ENCODE measurements at places on chromosomes 16 and 17.
A peak's percentile ranks its signal among the peaks of the same experiment; 100 is the strongest.

GRCh38 chr17:77419095-77419494, 278.3 kb downstream of the SEC14L1 start:
- no peak for DNase-seq

DNA sequence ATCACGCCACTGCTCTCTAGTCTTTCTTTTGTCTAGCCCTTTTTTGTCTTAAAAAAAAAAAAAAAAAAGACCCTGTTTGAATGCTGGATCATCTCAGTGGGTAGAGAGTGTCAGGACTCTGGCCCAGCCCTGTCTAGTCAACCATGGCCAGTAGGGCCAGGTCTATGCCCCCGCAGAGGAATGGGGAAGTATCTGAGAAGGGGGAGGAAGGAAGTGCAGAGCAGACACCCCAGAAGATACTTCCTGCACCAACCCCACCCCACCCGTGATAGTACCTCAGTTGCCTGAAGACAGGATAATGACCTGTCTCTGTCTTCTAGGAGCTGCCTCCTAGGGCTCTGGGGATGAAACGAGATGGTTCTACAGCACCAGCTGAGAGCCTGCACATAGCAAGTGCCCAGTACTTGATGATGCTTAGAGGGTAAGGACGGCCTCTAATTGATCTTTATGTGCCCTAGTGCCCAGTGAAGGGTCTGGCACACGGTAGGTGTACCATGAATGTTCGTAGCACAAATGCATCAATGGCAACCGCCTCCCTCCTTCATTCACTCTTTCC, 55.4 kb downstream of the ABAT start:
- no peak for DNase-seq

GRCh38 chr17:51653878-51654277, 393.5 kb downstream of the UTP18 start:
- no peak for DNase-seq

- DNase-seq, result no peak
These were observed 274.5 kb downstream of the MRTFB start for GRCh38 chr16:14345512-14346115.

- DNase-seq, result no peak
These were observed 69.8 kb downstream of the KSR1 start for GRCh38 chr17:27525836-27526603.

GRCh38 chr17:34710226-34710625, 130.8 kb downstream of the TMEM132E start:
- DNase-seq, result no peak

- DNase-seq, result no peak
These were observed 26.9 kb downstream of the GPT2 start for GRCh38 chr16:46911038-46911437.

DNA sequence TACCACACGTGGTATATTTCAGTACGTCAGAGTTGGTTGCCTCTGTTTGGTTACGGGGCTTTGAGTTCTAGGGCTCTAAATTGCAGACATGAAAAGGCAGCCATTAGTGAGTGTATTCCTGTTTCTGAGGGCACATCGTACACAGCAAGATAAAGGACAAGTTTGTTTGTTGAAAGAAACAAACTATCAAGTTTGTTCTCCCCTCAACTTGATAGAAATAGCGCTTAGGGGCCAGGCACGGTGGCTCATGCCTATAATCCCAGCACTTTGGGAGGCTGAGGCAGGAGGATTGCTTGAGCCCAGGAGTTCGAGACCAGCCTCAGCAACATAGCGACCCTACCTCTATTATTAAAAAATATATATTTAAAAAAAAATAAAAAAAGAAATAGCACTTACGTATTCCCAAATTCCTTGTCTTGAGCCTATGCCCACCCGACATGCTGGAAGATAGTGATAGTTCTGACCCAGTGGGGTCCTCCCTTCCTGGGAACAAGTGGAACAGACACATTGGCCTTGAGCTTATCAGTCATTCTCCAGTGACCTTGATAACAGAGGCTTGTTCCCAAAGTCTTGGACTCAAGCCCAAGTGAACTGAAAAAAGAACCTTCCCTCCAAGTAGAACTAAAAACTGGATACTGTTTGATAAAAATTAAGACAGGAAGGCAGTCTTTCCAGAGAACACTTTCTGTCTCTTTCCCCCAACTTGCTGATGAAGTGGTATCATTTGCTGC, 139.9 kb upstream of the CACNG3 start:
- DNase-seq, result no peak

GRCh38 chr17:58375256-58375655, 23.3 kb upstream of the SUPT4H1 start:
- no peak for DNase-seq

DNA sequence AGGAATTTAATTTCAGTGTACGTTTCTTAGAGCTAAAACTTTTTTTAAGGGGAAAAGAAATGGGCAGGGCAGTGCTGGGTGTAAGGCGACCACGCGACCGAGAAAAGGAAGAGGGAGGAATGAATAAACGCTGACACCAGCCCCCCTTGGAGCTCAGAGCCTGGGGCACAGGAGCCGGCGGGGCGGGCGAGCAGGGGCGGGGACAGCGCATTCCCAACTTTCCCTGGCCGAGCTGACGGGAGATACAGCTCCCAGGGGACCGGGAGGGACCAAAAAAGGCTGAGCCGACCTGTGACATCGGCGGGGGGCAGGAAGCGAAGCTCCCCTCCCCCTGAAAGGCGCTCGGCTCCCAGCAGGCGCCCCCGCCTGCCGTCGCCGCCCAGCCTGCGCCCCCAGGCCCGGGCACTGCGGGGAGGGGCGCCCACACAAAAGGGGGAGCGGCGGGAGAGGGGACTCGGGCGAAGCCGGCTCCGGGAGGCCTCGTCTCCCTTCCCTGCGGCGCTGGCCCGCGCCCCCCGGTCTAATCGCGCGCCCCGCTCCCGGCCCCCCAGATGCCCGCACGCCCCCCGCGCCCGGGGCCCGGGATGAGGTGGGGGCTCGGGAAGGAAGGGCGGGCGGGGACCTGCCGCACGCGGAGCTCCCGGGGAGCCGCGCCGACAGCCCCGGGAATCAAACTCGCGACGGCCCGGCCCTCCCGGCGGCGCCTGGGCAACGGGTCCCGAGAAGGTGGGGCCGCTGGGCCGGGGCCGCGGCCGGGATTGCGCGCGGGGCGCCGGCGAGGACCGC, 622 bp downstream of the CUEDC1 start:
- no peak for DNase-seq

- DNase-seq, result no peak
These were observed 59.2 kb upstream of the TANC2 start for GRCh38 chr17:62906881-62907280.

DNA sequence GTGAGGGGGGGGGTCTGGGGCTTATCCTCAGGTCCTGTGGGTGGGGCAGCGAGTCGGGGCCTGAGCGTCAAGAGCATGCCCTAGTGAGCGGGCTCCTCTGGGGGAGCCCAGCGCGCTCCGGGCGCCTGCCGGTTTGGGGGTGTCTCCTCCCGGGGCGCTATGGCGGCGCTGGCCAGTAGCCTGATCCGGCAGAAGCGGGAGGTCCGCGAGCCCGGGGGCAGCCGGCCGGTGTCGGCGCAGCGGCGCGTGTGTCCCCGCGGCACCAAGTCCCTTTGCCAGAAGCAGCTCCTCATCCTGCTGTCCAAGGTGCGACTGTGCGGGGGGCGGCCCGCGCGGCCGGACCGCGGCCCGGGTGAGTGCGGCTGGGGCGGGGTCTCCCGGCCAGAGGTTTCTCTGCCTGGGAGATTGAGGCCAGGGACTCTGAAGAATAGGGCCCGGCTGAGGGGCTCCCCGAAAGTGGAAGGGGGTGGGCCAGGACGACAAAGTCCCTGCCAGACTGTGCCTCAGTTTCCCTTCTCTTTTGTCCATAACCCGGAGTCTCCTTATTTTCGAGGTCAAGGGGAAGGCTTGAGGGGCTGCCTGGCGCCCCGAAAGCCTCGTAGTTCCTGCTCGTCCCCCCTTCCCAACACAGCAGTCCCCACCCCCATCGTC, at the start of gene FGF11:
Gene FGF11 (plus strand): TSS at position 51 of the 651 bp plus-strand sequence. CDS start 109 bp downstream, at position 160.
- no peak for DNase-seq

- DNase-seq, result no peak
These were observed 30.4 kb upstream of the SALL1 start for GRCh38 chr16:51181503-51181811.

GRCh38 chr17:70434536-70435490, 265.5 kb downstream of the KCNJ2 start:
- no peak for DNase-seq

DNA sequence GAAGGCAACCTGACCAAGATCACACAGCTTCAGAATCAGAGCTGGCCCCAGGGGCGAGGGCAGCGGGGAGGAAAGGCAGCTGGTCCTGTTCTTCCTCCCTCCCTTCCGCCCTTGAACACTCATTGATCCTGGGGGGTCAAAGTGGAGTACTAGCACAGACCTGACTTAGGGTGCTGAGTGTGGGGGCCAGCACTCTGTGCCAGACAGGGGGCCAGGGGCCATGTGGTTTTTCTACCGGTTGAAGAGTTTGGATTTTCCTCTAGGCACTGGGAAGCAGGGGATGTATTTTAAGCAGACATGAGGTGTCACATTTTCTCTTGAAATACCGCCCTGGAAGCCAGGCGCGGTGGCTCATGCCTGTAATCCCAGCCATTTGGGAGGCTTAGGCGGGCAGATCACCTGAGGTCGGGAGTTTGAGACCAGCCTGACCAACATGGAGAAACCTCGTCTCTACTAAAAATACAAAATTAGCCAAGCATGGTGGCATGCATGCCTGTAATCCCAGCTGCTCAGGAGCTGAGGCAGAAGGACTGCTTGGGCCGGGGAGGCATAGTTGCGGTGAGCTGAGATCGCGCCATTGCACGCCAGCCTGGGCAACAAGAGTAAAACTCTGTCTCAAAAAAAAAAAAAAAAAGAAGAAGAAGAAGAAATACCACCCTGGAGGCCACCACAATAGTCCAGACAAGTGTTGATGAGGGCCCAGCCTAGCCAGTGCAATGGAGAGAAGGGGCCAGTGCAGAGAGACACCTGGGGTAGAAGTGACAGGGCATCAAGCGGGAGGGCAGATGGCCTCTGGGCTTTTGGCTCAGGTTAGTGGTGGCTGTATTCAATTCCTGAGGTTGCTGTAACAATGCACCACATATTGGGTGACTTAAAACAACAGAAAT, 15.3 kb downstream of the OSBPL7 start:
- DNase-seq, result no peak

DNA sequence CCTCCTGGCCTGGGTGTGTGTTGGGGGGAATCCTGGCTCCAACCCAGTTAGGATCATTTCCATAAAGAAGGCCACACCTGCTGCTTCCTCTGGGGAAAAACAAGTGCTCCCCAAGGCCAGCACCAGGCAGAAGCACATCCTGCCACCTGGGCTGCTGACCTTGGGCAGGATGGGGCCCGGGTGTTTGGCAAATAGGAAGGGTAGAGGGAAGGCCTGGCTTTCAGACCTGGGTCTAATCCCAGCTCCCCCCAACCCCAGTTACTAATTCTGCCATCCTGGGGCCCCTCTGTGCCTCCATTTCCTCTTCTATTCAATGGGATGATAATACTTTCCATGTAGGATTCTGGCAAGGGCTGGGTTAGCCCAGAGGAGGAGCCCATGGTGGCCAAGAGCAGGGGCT, 3.0 kb upstream of the NLRC5 start:
- no peak for DNase-seq

DNA sequence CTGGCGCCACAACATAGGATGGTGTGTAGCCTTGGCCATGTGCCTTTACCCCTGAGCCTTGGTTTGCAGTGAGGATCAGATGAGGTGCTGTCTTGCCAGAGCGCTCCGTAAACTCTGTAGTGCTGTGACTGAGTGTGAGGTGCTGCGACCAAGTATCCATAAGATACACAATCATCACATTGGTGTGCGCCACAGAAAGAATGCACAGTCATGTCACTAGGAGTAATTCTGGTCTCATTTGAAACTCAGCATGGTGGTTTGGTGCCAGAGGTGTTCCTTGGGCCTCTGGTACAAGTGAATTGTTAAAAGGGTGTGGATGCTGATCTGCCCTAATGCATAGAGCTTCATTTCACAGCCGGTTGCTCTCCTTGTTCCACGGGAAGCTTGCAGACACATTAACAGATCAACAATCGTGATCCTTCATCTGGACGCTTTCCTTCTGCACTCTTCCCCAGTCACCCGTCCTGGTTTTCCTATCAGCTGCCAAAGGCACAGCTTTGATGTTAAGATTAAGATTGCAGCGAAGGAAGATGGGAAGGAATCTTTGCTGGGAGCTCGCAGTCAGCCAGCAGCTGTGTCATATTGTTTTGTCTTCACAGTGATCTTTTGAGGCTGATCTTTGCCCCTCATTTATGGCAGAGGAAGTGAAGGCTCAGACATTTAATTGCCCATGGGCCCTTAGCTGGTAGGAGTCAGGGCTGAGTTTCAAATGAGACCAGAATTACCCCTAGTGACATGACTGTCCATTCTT, 79.1 kb downstream of the KSR1 start:
- DNase-seq, result no peak

DNA sequence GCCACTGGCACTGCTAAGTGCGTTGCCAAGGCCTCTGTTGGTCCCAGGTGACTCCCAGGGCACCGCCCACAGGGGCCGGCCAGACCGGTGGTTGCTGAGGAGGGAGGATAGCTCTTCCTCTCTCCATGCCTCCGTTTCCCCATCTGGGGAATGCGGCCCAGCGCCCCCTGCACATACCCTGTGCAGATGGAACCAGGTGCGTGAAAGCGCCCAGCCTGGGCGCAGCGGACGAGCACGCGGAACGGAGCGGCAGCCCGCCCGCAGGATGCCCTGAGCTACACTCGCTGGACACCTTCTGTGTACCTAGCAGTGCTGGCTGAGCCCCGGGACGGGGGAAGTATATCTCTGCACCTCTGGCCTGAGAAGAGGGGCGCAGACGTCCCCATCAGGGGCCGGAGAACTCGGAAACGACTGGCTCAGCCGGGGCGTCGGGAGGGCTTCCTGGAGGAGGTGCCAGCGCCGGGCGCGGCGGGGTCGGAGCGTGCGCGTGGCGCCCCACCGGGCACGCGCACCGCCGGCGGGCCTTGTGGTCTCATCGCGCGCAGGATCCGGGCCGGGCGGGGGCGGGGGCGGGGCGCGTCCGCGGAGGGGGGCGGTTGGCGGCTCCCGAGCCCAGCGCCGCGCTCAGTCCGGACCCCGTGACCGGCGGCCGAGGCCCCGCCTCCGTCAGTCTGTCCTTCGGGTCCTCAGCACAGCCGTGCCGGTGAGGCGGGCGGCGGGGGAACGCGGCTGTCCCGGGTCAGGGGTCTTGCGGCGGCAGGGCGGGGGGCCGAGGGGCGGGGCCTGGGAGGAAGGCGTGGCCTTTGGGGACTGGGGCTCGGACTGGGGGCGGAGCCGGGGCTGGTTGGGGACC, at the start of the genes CCDC78 and HAGHL:
Gene CCDC78 (minus strand): TSS at position 6 of the 853 bp plus-strand sequence. CDS start 76 bp downstream, outside the sequence.
Gene HAGHL (plus strand): TSS at position 669 of the 853 bp plus-strand sequence. CDS start 404 bp downstream, outside the sequence.
- DNase-seq, result no peak

GRCh38 chr16:68499006-68499405, 40.1 kb upstream of the ZFP90 start:
- no peak for DNase-seq

DNA sequence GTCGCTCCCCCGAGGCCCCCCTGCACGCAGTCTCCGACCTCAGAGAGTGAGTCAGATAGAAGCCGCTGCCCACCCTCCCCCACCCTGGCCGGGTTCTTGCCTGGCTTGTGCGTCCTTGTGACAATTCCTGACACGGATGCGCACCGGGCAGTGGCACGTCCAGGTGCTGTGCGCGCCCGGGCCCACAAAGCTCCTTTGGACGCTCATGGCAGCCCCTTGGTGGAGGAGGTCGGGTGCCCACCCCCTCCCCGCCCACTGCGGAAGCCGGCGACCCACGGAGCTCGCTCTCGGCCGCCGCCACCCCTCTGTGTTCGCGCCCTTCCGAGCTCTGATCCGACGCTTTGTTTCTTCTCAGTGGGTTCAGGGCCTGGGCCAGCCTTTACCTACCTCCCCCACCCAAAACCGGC, 662 bp upstream of the TUBB3 start:
- DNase-seq, result peak; percentile 69

- DNase-seq, result peak; percentile 97
These were observed 22.6 kb downstream of the NDE1 start for GRCh38 chr16:15672514-15673167.
